OCI-M1 (cell line): ENCODE measurements at places on chromosomes 3 and 15.

GRCh38 chr15:91521996-91522395 is 331.5 kb upstream of the SLCO3A1 start:
- DNase-seq, result no peak

DNA sequence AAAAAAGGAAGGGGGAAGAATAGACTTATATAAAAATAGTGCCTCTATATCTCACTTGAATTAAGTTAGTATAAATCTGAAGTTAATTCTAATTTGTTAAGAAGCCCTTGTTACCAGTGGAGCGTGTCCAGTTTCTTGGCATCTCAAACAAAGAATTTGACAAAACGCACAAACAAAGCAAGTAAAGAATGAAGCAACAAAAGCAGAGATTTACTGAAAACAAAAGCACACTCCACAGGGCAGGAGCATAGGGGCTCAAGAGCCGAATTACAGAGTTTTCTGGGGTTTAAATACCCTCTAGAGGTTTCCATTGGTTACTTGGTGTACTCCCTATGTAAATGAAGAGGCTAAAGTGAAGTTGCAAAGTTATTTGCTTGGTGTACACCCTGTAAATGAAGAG is 34.0 kb upstream of the GK5 start:
- DNase-seq, result no peak

GRCh38 chr15:60585743-60586708 is 107.1 kb upstream of the ICE2 start:
- DNase-seq, result peak; percentile 77

GRCh38 chr3:150631515-150632221 is 28.5 kb downstream of the SELENOT start:
- DNase-seq, result peak; percentile 29

DNA sequence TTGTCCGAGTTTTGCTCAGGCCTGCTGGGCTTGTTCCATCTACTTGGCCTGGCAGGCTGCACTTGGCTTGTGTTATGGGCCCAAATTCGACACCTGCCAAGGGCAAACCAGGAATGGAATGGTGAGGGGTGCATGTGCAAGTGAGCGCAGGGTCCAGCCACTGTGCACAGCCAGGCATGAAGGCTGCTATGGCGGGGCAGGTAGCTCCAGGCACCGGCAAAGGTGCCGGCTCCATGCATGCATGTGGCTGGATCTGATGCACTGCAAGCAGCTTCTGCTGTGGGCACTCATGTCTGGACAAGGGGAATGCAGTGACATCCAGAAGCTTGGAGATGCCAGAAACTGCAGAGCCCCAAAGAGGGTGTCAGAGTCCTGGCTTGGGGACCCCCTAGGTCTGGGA is 463.0 kb downstream of the EPHA3 start:
- no peak for DNase-seq

DNA sequence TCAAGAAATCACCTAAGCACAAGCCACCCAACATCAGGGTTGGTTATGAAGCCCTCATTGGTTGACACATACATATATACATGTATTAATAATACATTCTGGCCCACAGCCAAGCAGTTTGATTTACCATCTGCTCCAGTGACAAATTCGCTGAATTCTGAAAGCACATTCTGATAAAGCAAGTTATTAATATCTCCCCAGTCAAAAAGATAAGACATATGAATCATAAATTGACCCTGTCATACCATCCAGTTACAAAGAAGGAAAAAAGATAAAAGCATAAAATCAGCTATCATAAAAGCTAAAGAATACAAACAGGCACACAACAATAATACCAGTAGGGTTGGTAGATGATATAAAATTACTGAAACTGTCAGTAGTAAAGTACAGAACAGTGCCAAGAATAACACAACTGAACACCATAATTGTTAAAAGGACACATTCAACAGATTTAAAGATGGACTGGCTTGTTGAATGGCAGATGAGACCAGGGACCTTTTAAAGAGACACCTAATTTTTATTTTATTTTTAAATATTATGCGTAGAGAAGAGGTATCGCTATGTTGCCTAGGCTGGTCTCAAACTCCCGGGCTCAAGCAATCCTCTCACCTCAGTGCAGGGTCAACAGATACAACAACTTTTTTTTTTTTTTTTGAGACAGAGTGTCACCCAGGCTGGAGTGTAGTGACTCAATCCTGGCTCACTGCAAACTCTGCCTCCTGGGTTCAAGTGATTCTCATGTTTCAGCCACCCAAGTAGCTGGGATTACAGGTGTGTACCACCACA is 7.7 kb downstream of the SNX4 start:
- DNase-seq, result peak; percentile 90

- DNase-seq, result peak; percentile 16
Measured at GRCh38 chr15:38886315-38887163, 321.9 kb upstream of the RASGRP1 start.

GRCh38 chr15:52008698-52009434 is 10.2 kb upstream of the MAPK6 start:
- DNase-seq, result peak; percentile 53

GRCh38 chr15:60616628-60617027 is 137.7 kb upstream of the ICE2 start:
- DNase-seq, result no peak
